ENCODE measurements at places on chromosomes 7 and 10.
A peak's percentile ranks its signal among the peaks of the same experiment; 100 is the strongest.

DNA sequence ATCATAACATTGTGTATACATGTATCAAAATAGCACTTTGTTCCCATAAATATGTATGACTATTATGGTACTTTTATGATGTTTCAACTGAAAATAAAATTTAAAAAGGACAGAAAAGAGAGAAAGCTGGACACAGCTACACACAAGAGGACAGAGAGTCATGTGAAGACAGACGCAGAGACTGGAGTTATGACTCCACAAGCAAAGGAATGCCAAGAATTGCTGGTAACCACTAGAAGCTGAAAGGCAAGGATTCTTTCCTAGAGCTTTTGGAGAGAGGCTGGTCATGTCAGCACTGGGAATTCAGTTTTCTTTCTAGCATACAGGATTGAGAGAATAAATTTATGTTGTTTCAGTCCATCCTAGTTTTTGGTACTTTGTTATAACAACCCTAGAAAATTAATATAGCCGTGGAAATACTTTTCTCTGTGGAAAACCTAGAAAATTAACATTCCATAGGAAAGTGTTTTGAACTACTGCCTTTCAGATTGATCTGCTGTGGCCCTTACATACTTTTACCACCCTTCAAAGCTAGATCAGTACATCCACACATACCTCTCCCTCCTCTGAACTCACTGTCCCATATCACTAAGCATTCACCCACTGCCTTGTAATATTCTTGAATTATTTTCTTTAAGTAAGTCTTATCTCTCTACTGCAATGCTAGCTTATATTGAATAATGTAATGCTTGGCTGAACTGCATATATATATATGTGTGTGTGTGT lies 575.3 kb downstream of the IPMK start:
- peak; percentile 72 for DNase-seq

DNA sequence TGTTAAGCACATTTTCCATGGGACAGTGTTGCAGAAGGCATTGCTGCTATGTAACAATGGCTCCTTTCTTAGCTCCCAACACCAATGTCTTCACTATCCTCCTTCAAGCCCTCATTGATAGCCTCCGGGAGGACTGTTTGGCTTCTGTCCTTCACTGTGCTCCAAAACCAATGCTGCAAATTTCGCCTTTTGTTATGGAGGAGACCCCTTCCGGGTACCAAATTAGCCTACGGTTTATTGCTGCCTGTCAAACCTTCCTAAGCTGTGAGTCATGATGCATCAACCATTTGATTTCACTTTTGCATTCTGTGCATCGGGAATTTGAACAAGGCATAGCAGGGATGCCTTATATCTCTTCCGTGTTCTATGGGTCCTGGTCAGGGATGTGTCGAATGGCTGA lies 432.9 kb downstream of the GATA3 start:
- no peak for DNase-seq

DNA sequence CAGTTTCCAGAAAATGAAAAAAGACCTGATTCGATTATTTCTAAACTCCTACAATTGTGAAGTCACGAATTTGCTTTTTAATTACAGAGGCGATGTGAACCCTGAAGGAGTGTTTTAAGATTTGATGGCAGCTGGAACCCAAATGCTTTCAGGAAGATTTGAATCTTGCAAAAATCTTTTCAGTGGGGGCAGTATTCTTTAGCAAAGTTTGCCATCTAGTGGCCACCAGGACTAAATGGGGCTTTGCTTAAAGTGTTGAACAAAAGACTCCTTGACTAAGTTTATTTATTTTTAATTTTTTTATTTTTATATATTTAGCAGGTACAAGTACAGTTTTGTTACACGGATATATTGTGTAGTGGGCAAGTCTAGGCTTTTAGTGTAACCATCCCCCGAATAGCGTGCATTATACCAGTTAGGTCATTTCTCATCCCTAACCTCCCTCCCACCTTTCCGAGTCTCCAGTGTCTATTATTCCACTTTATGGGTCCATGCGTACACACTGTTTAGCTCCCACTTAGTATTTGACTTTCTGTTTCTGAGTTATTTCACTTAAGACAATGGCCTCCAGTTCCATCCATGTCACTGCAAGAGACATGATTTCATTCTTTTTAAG lies 98.8 kb downstream of the CACNB2 start:
- DNase-seq = no peak

DNA sequence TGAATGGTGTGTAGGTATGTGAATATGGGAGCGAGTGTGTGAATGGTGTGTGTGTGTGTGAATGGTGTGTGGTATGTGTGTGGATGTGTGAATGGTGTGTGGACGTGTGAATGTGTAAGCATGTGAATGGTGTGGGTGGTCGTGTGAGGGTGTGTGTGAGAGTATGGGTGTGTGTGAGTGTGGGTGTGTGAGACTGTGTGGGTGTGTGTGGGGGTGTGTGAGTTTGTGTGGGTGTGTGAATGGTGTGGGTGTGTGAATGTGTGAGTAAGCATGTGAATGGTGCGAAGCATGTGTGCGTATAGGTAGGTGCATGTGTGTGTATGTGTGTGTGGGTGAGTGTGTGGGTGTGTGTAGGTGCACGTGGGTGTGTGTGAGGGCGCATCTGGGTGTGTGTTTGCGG lies 160.7 kb upstream of the COBL start:
- no peak for DNase-seq

- DNase-seq = no peak
Observed at GRCh38 chr10:109977382-109977806, 30.4 kb upstream of the ADD3 start.

GRCh38 chr7:474605-475424 lies 44.8 kb downstream of the PDGFA start:
- DNase-seq = no peak

- DNase-seq = no peak
Observed at GRCh38 chr10:35552650-35553342, 52.3 kb upstream of the GJD4 start.

DNA sequence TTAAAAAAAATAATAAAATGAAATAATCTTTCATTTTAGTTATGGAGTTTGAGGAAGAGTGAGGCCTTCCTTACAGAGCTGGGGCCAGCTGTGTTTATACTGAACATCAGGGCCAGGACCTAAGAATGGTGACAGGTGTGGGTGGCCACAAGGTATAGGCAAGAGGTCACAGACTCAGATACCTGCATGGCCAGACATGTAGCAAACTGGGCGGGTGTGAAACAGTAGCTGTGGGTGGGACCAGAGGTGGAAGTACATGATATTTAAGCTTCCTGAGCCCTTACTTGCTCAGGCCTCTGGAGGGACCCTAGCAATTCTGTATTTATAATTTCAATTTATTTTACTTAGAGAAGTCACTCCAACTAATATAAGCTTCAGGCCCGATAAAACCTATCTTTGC lies 27.7 kb upstream of the CAMK1D start:
- DNase-seq = no peak

GRCh38 chr7:92763636-92764423 lies 72.5 kb downstream of the CDK6 start:
- no peak for DNase-seq

DNA sequence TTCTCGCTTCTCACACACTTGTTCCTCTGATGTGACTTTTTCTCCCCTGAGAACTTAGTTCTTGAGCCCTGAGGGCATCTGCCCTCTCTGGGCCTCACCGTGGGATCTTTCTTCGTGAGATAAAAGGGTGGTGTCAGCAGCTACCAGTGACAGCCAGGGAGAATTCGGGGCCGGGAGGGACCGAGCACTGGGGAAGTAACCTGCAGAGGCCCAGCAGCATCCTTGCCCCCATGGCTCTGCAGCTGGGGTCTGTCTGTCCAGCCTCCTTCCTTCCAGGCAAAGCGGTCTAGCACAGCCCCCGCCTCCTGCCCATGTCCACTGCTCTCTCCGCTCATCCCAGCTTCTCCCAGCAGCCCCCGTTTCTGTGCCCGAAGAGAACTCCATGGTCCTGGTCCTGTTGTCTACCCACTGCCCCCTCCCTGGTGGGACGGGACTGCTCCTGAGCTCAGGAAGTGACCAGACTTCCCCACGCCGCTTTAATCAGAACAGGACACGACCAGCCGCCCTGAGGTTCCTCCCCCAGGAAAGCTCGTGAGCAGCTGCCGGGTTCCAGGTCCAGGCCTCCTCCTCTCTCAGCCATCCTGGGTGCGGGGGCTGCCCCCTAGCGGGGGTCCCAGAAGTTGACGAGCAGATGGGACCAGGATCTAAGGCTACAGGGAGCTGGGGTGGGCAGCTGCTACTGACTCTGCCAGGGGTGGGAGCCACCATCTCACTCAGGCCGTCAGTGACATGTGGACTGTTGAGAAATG lies 187.5 kb downstream of the WDR37 start:
- DNase-seq = no peak

DNA sequence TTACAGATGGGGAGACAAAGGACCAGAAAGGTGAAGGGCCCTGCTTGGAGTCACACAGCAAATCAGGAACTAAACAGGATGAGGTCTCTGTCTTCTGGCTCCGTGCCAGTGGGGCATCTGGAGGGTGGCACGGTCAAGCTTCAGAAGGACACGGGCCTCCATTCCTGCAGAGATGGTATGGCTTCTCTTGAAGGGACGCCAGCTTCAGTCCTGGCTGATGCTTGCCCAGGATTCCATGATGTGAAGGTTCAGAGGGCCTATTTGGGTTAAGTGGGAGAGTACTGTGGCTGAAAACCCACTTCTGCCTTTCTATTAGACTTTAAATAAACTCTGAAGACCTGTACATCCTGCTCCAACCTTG lies 6.1 kb downstream of the RAMP3 start:
- DNase-seq = no peak

DNA sequence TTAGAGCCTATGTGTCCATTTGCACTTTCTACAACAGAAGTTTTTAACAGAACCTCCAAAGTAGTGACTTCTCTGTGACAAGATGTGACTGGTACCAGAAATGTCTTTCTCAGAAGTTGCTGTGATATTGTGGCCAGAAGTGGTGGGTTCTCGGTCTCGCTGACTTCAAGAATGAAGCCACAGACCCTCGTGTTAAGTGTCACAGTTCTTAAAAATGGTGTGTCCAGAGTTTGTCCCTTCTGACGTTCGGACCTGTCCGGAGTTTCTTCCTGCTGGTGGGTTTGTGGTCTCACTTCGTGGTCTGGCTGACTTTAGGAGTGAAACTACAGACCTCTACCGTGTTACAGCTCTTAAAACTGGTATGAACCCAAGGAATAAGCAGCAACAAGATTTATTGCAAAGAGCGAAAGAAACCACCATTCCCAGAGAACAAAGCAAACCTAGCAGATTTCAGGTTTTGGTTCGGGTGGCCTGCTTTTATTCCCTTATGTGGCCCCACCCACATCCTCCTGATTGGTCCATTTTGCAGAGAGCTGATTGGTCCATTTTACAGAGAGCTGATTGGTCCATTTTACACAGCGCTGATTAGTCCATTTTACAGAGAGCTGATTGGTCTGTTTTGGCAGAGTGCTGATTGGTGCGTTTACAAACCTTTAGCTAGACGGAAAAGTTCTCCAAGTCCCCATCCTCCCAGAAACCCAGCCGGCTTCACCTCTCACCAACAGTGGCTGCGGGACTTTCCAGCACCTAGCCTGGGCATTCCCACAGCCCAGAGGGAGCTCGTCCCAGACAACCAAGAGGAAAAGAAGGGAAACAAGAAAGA lies 3.0 kb downstream of the ITPRID1 start:
- DNase-seq = no peak

GRCh38 chr10:75304313-75304712 lies 68.6 kb upstream of the COMTD1 start:
- no peak for DNase-seq

GRCh38 chr7:150685219-150686029 lies at the start of gene GIMAP2:
Gene GIMAP2 (plus strand): TSS chr7:150685706. CDS start chr7:150687060, 1,354 bp downstream.
- no peak for DNase-seq

DNA sequence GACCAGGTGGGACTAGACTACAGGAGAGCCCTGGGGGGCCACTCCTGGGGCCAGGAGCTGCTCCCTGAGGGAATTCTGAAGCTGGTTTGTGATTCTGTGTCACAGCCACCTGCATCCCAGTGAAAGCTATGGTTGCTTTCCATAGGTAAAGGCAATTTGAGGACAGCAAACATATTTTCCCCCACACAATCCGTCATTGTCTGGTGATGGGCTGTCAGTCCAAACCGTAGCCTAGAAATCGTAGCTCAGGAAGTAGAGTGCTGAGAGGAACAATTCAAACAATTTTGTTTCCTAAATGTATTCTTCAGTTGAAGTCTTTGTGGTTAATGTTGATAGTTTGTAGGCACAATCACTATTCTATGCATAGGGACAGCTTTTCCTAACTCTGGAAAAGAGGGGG lies 106.0 kb upstream of the INSYN2A start:
- DNase-seq = no peak
